ENCODE measurements at places on chromosomes 3 and 15.

DNA sequence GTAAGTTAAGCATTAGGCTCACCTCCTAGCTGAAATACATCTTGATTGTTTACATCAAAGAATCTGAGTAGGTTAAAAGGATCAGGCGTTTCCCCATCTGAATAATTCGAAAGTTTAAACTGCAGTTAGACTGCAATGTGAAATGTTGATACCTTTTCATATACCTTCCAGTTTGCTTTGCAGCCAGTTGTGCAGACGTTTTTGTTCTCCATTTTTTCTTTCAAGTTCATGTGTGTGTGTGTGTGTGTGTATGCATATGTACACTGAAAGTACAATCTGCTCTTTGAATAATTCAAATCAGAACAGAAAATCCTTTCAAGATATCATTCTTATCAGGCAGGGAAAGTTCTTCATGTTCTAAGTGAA lies 2.9 kb downstream of the ITPR1 start:
- no peak for DNase-seq

DNA sequence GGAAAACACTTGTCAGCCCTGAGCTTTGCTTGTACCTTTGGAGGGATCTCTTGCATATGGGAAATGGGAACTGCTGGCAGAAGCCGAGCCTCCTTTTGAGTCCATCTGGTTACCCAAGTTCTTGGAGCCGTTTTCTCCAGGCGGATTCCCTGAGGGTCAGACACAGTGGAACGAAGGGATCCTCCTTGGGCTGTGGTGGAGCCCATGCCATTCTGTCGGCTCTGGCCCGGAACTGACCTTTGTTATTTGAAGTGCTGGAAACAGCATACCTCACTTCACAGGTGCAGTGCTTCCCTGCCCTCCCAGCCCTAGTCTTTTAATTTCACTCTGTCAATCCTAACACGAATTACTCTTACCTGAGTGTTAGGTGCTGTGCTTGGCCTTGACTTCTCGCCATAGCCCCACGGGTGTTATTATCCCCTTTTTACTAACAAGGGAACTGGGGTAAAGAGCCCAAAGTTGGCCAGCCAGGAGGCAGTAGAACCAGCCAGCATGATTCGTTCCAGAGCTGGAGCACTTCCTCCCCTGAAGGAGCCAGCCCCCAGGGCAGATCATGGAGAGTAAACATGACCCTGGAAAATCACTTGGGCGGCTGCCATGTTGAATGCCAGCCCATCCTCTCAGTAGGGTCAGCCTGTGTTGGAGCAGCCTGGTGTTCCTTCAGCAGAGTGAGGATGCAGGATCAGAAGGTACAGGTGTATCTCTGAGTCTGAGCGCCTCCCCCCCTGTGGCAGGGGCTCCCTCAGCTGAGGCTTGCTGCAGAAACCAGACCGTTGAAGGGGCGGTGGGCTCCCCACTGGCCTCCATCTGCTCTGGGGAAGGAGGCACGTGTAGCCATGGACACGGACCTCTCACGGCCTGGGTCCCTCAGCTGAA lies 143.2 kb downstream of the DNAJB8 start:
- DNase-seq = no peak

GRCh38 chr15:60407415-60407805 lies 9.6 kb upstream of the ANXA2 start:
- DNase-seq = no peak

DNA sequence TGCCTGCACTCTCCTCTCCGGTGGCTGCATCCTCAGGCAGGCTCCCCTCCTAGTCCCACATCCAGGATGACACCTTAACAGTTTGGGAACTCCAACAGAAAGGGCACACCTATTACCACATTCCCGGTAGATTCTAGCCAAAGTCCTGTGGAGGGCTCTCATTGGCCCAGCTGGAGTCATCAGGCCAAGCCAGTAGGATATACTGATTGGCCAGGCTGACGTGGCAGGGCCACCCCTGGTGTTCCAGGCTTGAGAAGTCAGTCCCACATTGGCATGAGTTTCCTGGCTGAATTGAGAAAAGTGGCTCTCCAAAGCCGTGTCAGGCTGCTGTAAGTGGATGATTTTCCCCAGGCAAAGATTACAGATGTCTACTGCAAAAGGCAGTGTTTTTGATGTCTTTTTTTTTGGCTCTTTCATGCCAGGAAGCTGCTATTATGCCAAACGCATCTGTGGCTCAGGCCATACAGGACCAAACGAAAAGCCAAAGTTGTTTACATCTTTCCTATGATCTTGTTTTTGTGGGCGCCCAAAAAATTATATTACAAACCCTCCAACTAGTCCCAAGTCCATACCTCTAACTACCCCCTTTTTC lies 6.6 kb upstream of the BLM start:
- no peak for DNase-seq

GRCh38 chr3:133112666-133113065 lies 74.5 kb downstream of the TMEM108 start:
- no peak for DNase-seq

- DNase-seq = no peak
Measured at GRCh38 chr15:31934821-31935220, 95.5 kb upstream of the CHRNA7 start.

- DNase-seq = no peak
Measured at GRCh38 chr3:8438507-8439079, 63.0 kb upstream of the LMCD1 start.

DNA sequence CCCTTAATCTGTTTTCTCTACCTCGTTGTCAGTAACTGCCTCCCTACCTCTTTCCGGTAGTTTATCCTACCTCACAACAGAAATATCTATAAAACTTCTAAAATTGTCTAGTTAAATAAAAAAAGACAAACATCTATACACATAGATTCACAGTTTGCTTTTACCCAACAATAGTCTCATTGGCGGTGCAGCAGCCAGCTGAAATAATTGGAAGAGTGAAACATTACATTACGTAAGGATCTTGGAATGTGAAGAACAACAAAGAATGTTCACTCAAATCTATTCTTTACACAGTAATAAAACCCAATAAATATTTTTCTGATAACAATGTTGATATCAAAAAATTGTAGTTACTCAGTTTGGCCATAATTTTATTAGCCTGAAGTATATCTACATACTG lies 115.5 kb upstream of the ARPP21 start:
- DNase-seq = no peak

DNA sequence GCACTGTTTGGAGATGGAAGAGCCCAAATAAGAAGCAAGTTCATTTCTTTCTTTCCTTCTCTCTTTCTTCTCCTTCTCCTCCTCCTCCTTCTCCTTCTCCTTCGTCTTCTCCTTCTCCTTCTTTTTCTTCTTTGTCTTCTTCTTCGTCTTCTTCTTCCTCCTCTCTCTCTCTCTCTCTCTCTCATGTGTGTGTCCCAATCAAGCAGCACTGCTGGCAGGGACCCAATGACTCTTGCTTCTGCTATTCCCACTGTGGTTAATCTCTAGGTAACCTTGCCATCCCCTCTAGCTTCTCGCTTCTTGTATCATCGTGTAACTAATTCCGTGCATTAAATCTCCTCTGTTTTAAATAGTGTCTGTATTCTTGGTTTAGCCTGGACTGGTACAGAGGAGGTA lies 26.1 kb upstream of the ZNF280D start:
- no peak for DNase-seq

GRCh38 chr3:52145736-52146110 lies 8.5 kb downstream of the POC1A start:
- DNase-seq = no peak

- DNase-seq = no peak
Measured at GRCh38 chr3:52528586-52529375, 4.9 kb downstream of the NT5DC2 start.

DNA sequence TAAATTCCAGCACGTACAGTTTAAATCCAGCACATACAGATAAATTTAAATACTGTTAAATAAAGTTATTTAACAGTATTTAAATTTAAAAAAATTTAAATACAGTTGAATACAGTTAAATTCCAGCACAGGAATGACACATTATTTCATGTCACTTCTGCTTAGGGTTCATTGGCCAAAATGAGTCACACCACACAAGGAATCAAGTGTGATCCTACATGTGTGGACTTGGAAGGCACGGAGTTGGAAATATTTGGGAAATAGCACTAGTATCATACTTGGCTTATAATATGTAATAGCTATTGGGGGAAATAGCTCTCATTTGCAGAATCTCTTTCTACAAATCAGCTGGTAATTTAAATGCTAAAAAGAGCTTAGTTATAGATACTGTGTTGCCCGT lies 10.6 kb downstream of the RAB7A start:
- no peak for DNase-seq

- no peak for DNase-seq
Measured at GRCh38 chr3:106619-107018, 89.9 kb upstream of the CHL1 start.

- no peak for DNase-seq
Measured at GRCh38 chr3:188812198-188812597, 359.6 kb upstream of the TPRG1 start.

GRCh38 chr3:109643590-109643989 lies 306.2 kb upstream of the DPPA4 start:
- no peak for DNase-seq

- no peak for DNase-seq
Measured at GRCh38 chr3:48636149-48636655, 941 bp upstream of the SLC26A6 start.

DNA sequence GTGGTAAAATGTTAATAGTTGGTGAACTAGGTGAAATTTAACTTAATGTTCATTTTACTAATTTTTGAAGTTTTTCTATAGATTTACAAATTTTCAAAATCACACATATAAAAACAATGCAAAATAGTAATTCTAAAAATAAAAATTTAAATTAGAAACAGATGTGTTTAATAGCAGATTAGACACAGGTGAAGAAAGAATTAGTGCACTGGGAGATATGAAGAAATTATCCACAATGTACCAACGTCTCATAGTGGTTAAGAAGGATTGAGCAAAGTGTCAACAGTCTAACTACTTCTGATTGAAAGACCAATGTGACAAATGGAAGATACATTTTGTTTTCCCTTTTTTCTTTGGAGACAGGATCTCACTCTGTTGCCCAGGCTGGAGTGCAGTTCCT lies 26.5 kb downstream of the SPG11 start:
- DNase-seq = no peak

DNA sequence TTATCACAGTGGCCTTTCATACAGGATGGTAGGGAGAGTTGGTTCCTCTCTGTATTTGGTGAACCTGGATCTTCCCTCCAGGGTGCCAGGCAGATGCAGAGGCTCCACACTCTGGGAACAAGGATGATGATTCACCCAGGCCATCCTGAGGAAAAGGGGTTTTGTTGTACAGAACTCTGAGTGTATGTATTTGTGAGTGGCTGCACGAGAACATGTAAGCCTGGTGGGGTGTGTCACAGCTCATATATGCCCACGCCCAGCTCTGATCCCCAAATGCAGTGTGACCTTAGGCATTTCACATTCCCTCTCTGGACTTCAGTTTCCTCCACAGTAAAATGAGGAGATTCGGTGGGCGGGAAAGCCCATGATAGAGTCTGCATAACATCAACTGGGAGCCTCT lies 11.6 kb upstream of the CILP start:
- no peak for DNase-seq

GRCh38 chr15:48682942-48683651 lies 37.6 kb upstream of the FBN1 start:
- DNase-seq = no peak
